ENCODE measurements at places on chromosomes 12 and 14.

- DNase-seq: no peak
Observed at GRCh38 chr14:106848330-106849121, 1322.1 kb downstream of the TMEM121 start.

DNA sequence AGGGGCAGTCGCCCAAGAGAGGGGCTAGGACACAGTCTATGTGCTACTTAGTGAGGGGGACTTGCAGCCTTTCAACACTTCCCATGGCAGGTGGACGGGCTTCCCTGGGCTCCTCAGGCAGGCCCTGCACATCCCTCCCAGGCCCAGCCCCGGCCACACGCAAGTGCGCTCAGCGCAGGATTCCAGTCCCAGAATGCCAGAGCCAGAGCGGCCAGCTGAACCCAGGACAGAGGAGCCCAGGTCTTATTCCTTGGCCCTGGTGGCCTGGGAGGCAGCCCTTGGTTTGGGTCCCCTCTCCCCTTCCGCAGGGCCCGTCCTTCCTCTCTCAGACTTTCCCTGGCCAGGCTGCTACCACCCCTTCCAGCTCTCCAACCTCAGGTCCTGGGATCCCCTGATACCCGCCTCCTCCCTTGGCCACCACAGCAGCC lies 12.0 kb downstream of the DLK1 start:
- DNase-seq: no peak

DNA sequence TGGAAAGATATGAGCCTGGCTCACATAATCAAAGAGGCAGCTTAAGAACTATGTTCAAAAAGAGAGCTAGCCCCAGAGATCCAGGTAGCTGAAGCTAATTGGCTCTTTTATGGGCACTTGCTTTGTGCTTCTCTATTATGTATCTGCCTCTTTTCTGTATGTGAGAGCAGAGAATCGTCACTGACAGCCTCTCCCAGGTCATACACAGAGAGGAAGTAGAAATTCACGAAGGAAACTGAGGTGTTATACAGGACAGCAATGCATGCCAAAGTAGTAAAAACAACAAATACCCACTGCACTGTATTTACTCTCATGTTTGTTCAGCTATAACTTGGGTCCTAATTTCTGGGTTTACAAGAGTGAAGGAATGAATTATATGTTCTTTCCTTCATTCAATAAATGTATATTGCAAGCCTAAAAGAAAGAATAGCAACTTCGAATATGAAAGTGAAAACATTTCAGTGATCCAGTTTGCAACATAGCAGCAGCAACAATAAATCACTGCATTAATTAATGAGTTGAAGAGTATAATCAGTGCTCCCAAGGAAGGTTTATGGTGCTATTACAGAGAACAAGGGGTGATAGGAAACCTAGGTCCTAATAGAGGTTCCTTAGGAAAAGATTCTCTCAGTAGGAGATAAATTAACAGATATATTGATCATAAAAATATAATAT lies 47.1 kb upstream of the ATXN7L3B start:
- no peak for DNase-seq

DNA sequence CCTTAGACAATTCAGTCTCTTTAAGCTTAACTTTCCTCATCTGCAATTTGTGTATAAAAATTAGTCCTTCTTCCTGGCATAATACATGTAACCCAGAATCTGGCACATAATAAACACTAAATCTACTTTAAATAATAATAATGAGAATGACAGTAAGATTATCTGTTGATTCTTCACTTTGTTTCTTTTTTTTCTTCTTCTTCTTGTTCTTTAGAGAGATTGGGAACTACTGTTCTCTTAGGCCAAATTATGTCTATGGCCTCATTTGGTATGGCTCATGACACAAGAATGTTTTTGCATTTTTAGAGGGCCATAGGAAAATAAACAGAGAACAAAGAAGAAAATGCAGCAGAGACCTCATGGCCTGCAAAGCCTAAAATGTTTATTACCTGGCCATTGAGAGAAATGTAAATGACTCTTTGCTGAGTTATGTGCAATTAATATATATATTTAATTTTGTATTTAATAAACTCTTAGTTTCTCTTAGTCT lies 275.8 kb downstream of the SLC6A15 start:
- no peak for DNase-seq

DNA sequence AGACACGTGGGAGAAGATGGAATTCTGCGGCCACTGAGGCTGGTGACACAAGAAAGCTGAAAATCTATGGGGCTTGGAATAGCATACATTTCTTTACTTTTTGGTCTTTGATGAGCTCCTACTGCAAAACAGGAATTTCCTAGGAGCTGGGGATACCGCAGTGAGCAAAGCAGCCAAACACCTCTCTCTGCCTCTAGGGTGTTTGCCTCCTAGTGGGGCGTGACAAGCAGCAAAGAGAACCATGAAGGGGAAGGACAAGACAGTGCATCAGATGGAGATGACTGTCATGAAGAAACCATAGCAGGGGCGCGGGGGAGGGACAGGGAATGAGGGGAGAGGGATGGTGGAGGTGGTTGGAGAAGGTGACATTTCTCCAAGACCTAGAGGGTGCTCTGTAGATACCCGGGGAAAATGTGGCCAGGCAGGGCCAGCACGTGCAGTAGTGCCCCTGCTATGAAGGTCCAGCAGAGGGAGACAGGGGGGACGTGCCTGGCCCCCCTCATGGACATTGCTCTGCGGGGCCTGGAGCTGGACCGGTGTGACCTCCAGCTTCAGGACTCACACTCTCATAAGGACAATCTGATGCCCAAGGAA lies 58.6 kb downstream of the SERPINA3 start:
- no peak for DNase-seq

GRCh38 chr12:127108360-127109215 lies 1158.4 kb upstream of the TMEM132C start:
- peak; percentile 47 for DNase-seq
